ENCODE measurements at places on chromosomes 12 and 14.

- DNase-seq, result no peak
Observed at GRCh38 chr14:59081720-59082119, 106.7 kb upstream of the DAAM1 start.

DNA sequence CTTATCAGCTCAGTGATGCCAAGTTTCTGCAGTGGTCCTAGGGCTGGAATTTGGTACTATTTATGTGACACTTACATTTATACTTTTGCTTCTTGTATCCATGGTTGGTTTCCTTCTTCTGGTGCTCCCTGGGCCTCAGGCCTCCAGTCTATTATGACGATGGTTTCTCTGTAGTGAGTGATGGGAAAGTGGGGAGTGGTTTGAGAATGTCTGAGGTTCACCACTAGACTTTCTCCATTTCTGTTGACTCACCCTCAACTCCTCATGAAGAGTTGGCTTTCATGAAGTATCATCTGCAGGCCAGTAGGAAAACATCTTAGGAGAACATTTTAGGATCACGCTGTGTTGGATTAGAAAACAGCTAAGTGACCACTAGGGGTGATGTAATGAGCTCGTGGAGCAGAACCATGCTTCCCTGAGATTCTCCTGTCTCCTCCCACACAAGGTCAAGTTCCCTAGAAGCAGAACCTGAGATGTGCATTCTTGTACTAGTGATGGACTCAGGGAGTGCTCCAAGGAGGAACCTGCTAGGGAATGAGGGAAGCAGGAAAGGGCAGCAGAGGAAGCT is 32.1 kb downstream of the RPH3A start:
- DNase-seq, result no peak

GRCh38 chr14:105209091-105209490 is 28.0 kb upstream of the NUDT14 start:
- DNase-seq, result no peak

DNA sequence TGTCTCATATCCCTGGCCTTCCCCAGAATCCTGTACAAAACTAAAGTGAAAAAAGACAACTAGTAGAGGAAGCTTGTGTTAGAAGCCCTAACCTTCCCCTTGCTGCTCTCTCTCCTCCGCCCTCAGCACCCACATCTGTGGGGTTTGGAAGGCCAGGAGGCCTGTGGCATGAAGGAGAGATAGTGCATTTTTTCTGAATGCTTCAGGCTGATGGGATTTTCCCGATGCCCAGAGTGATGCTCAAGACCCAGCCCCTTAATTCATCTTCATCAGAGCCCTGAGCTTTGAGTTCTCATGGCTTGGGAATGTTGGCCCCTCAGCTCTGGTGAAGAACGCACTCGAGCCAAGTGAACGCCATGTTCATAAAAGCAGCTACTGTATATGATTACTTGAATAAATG is 5.9 kb downstream of the FGF6 start:
- no peak for DNase-seq

- no peak for DNase-seq
Observed at GRCh38 chr12:103928682-103929045, 1.5 kb upstream of the HSP90B1 start.

GRCh38 chr12:111157486-111157885 is 211.4 kb downstream of the PHETA1 start:
- DNase-seq, result no peak
